GM04503 (cell line): ENCODE measurements at places on chromosomes 13 and 19.

- no peak for DNase-seq
These were observed 35.6 kb upstream of the TPTE2 start for GRCh38 chr13:19596960-19597361.

DNA sequence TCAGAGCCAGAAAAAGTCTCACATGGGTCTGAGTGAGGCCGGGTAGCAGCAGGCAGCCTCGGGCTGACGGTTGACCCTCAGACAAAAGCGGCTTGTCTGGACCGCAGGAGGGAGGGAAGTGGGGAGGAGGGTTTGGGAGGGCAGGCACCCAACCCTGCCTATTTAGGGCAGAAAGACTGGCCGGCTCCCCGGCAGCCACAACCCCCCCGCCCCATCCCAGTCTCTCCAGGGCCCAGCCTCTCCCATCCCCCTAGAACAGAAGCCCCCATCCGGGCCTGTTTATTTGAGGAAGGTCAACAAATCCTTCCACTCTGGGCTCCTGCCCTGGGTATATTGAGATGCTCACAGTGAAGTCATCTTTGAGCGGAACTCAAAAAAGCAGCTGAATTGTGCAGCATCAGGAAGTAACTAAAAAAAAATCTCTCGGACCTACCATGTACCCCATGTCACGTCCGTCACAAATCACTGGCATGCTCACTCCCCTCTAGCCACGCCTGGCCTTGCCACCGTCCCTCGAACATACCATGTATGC lies 6.3 kb downstream of the DACT3 start:
- no peak for DNase-seq

DNA sequence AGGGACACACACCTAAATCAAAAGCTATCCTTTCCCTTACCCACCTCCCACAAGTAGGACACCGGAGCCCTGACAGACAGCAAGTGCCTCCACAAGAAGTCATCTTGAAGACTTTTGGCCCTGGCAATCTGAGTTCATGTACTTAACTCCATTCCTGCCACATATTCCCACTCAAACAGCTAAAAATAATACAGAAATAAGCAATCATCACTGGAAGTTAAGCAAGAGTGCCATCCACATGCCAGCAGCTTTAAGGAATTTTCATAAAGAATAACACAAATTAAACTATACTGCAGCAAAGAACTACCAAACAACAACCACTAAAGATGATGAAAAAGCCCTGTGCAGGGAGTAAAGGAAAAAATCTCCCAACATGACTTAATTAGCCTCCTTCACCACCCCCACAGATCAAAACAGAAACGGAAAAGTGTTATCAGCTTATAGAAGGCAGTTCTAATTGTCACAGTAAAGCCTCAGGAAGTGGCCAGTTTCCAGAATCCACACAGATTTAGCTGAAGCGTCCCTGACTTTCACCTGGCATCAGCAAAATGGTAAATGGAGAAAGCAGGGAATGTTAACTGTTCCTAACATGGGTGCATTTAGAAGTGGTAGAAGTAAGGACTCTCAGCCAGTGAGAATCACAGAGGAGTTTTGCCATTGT lies 343.9 kb downstream of the TBC1D4 start:
- no peak for DNase-seq

DNA sequence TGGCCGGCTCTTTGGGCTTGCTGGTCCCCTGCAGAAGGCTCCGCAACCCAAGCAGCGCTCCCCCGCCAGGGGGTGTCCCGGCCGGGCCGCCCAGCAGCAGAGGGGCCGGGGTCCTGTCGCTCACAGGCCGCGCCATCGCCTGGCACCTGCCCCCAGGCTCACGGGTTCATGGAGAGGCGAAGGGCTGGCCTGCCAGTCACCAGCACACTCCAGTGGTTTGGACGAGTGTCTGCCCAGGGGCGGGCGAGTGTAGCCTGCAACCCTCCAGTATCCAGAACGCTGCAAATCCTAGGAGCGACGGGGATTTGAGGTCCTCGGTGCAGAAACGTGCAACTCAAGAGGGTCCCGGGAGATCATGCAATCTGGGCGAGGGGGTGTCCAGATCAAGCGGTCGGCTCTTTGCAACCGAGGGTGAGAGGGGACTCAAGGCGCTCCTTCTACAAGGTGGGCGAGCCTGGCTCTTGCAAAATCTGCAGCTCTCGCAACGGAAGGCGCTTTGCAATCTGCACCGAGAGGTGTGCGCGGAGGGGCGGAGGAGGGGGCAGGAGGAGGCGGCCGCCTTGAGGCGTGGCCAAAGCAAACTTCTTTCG lies at the start of gene DBP:
Gene DBP (minus strand): TSS at position 521 of the 590 bp plus-strand sequence. CDS start 385 bp downstream, at position 136.
- no peak for DNase-seq

DNA sequence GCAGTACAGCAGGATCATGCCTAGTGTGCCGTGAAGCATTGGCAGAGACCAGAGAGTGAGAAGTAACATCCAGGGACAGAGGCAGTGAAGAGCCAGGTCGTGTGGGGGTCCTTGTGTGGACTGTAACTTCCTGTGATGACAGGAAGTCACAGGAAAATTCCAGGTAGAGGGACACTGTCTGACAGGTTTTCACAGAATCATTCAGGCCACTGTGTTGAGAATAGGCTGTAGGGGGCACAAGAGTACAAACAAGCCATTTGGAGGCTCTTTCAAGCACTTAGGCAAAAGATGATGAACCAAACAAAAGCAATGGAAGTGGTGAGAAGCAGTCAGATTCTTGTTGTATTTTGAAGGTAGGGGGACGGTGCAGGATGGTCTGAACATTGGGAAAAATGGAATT lies 46.4 kb downstream of the N4BP2L1 start:
- no peak for DNase-seq

DNA sequence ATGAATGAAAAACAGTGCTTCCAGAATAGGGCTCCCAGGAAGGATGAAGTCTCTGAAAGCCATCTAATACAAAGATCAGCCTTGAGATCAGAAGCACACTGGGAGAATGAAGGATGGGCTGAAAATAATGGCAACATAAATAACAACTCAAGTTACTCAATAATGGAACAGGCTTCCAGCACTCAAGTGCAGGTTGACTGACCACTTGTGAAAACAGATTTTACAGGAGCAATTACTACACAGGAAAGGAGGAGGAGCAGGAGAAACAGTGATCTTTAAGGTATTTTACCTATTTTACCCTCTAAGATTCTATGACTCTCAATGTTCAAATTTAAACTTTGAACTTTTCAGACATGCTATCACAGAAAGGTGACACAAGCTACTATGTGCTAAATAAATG lies 106.0 kb downstream of the USP12 start:
- no peak for DNase-seq

DNA sequence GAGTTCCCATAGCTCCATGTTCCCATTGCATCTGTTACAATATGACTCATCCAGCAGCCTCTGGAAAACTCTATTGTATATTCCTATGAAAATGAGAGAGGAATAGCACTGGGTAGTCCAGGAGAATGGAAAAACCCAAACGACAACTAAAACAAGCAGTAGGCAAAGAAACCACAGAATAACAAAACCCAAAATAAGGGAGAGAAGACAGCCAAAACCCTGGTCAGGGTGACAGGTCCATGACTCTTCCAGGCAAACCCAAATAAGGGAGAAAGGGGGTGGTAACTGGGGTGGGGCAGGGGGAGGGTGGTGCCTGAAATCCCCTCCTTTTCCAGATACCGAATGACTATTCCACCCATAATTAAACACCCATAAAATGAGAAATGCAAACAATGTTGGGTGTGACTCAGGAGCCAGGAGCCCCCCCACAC lies 4.0 kb upstream of the ZNF8 start:
- no peak for DNase-seq

DNA sequence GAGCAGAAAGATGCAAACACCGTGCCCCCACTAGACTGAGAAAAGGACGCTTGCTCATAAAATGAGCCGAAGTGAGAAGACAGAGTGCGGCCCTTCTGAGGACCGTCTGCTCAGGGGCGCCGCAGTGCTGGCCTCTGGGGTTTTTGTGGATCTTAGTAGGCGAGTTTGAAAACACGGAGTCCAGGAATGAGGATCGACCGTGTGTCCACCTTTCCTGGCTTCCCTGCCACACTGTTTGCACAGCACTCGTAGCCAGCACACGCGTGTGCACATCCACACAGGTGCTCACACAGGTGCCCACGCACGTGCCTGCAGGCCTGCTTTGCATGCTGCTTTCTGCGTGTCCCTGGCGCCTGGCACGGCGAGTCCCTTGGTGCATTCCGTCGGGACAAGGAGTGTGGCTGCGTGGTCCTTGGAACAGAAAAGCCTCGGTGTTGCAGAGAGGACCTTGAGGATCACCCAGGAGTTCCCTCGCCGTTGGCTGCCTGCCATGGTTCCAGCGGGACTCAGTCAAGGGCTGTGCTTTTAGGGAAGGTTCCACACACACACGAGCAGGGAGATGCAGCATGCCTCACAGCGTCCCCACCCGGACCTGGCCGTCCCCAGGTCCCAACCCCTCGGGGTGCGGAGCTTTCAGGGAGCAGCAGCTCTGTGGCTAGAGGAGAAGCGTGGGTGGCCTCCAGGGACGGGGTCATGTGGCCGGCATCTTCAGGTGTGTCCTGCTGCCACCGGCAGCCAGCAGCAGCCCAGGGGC lies 10.1 kb upstream of the ZNF554 start:
- no peak for DNase-seq

- peak; percentile 22 for DNase-seq
These were observed 132.7 kb downstream of the ZDHHC20 start for GRCh38 chr13:21326155-21327031.

DNA sequence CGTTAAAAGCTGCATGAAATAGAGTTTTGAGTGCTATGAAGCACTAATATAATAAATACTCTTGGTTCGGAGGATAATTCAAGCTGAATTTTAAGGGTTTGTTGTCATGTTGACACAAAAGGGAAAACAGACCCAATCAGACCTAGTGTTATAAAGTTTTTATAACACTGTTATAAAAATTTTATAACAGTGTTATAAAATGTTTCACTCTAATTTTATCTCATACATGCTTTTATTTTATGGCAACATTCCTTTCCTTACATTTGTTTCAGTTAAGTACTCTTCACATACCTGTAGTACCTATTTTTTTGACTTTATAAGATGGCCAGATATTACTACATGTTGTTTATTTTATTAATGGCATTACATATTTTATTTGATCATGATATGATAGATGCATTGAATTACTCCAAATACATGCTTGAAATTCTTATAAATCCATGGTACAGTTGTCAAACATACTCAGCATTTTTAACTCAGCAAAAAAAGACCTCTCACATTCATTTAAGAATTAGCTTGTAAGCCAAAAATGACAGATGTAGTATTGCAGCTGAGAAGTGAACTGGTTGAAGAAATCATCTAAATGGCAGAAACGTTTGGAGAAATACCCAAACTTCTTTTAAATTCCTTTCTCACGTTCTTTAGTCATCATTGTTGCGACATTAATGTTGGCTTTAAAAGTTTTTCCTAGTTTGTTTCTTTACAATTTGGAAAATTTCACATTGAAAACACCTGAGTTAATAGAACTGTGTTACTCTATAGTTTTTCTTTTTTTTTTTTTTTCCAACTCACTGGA lies 104.5 kb downstream of the PIBF1 start:
- DNase-seq: peak; percentile 29

GRCh38 chr13:101552286-101552685 lies 99.8 kb downstream of the ITGBL1 start:
- no peak for DNase-seq

DNA sequence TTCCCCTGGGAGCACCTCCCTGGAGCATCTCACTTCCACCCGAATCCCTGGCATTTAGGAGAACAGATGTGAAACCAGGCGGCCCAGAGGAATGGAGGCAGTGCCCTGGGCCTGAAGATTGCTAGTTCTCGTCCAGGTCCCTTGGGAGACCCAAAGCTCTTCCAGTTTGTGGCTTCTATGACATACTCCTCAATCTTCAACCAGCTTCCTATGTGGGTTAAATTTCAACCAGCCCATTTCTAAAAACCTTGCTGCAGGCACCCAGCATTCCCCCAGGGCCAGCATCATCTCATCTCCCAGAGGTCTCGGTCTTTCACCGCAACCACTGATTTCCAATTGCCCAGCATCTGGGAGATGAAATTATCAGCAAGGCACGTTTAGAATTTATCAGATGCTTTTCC lies 46.0 kb upstream of the STK24 start:
- DNase-seq: no peak

DNA sequence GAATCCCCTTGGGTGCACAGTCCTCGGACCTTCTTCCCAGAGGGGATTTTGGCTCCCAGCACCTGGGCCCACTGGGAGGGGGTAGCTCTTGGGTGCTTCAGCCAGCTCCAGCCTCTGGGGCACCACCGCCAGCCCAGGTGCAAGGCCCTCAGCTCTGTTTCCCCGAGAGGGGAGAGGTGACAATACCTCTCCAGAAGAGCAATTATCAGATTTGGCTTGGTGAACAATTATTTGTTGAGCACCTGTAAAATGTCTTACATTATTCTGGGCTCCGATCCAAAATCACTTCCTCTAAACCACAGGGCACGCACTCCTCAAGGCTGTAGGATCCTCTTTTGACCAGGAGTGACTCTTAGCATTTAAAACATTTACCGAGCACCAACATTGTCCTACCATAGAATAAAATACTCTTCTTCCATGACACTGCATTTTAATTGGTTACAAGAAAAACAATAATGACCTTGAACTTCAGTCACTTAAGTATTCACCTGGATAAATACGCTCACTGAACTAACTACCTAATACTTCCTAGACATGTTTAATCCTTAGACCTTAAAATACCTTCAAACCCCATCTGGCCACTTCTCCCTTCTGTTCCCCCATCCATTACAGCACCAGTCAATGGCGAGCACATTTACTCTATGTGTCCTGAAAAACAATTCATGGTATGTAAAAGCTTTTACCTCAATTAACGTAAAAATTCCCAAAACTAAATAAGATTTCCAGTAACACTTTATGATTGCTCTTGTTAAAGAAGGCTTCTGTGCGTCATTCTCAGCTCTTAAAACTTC lies 54.8 kb downstream of the ABCC4 start:
- no peak for DNase-seq

- no peak for DNase-seq
These were observed 32.4 kb downstream of the PHF11 start for GRCh38 chr13:49528161-49528560.

GRCh38 chr19:28247243-28247642 lies 965.7 kb downstream of the UQCRFS1 start:
- no peak for DNase-seq

DNA sequence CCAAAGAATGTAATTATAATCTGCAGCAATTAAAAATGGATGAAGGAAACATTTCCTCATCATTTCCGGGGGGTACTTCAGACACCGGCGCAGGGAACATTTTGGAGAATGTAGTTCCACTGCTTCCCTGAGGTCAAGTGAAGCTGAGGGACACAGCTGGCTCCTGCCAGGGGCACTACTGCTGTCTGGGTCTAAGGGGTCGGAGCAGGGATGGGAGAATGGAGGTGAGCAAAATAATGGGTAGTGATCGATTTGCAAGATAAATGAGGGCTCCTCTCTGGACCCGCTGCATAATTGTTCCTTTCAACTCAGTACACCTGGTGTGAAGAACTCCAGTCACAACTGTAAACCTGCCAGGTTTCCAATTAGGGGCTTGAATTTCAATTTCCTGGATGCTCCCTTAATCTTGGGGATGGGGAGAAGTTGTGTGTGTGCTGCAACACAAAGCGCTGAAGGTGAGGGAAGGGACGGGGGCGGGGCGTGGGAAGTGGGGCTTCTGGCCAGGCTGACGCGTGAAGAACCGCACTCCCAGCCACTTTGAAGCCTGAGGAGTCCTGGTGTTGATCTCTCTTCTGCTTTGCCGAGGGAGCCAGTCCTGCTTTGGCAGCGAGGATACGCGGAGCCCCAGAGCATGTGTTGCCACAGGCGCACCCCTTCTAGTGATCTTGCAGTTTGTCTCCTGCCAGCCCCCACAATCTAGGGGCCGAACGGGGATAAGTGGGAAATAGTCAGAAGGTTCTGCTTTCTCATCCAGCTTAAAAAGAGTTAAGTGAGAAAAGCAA lies 57.9 kb upstream of the PCDH8 start:
- DNase-seq: no peak

GRCh38 chr19:32570081-32570785 lies 10.8 kb upstream of the PDCD5 start:
- no peak for DNase-seq

GRCh38 chr13:46567671-46568070 lies 14.7 kb downstream of the LRCH1 start:
- no peak for DNase-seq
